Epithelial cell of proximal tubule (primary cell): ENCODE measurements at places on chromosomes 12 and 14. TPM values are rescaled to one million over a fixed set of nuclear protein-coding genes. Genes with fewer than 3 reads are reported as not detected.

APOLD1 gene
- 1.5 and 3.1 TPM in 2 replicates for total RNA-seq

EIF2S3B gene
- 0.94 and 2.9 TPM in 2 replicates for total RNA-seq

SELPLG gene
- 0.46 and 1.0 TPM in 2 replicates for total RNA-seq

CYP27B1 gene
- 0.87 and 3.6 TPM in 2 replicates for total RNA-seq

OR6J1 gene
- total RNA-seq = not detected in 2 replicates

A2M gene
- 0.17 and 0.29 TPM in 2 replicates for total RNA-seq

SMOC1 gene
- total RNA-seq = 1.3 and 7.4 TPM in 2 replicates

EMP1 gene
- total RNA-seq = 117 and 166 TPM in 2 replicates

PLCZ1 gene
- not detected in 2 replicates for total RNA-seq

DCAF11 gene
- total RNA-seq = 42.6 and 51.2 TPM in 2 replicates

ASPG gene
- total RNA-seq = not detected in 2 replicates

OTX2 gene
- not detected in 2 replicates for total RNA-seq

TSPAN11 gene
- 0.29 and 1.3 TPM in 2 replicates for total RNA-seq

B3GNT4 gene
- 0.58 and 1.4 TPM in 2 replicates for total RNA-seq

CLEC9A gene
- total RNA-seq = not detected in 2 replicates

GPX2 gene
- not detected in 2 replicates for total RNA-seq

RD3L gene
- total RNA-seq = not detected in 2 replicates

ACSM4 gene
- not detected in 2 replicates for total RNA-seq

BIN2 gene
- total RNA-seq = not detected in 2 replicates

PLD4 gene
- total RNA-seq = not detected in 2 replicates

HOXC12 gene
- total RNA-seq = not detected in 2 replicates

ANKRD33 gene
- total RNA-seq = not detected in 2 replicates

ENTPD5 gene
- 2.7 and 4.8 TPM in 2 replicates for total RNA-seq
